ENCODE measurements at places on chromosomes 2 and 18.

GRCh38 chr18:48671561-48671945, 132.7 kb downstream of the CTIF start:
- DNase-seq = no peak

GRCh38 chr18:5060543-5060942, 136.5 kb downstream of the AKAIN1 start:
- DNase-seq = no peak

- no peak for DNase-seq
Observed at GRCh38 chr2:236128321-236128720, 39.9 kb downstream of the GBX2 start.

DNA sequence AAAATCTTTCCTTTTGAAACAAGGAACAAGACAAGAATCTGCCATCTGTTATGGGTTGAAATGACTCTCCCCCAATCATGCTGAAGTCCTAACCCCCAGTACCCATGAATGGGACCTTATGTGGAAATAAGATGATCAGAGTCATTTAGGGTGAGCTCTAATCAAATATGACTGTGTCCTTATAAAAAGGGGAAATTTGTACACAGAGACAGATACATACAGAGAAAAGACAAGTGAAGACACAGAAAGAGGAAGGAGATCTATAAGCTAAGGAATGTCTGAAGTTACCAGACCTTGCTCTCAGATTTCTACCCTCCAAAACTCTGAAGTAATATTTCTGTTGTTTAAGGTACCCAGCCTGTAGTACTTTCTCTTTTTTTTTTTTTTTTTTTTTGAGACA, 15.7 kb downstream of the TGFBRAP1 start:
- DNase-seq = no peak

- DNase-seq = no peak
Observed at GRCh38 chr2:77193858-77194448, 328.2 kb downstream of the LRRTM4 start.

GRCh38 chr18:39208729-39209128, 1643.1 kb upstream of the CELF4 start:
- no peak for DNase-seq

GRCh38 chr18:12359515-12359927, 17.5 kb downstream of the AFG3L2 start:
- DNase-seq = no peak

DNA sequence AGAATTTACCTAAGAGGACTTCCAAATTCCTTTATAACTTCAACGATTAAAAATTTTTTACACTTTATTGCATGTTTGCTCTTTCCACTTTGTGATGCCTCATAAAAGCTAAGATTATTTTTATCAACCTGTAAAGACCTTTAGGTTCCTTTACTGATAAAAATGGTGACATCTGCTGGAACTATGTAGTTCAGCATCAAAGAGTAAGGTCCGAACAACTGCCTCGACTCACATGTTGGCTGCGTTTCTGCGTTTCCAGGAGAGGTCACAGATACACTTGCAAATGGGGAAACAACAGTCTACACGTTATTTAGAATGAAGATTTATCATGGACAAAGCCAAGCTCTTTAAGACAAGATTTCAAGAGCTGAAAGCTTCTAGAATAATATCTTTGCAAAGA, 18.8 kb upstream of the TMX3 start:
- DNase-seq = no peak

DNA sequence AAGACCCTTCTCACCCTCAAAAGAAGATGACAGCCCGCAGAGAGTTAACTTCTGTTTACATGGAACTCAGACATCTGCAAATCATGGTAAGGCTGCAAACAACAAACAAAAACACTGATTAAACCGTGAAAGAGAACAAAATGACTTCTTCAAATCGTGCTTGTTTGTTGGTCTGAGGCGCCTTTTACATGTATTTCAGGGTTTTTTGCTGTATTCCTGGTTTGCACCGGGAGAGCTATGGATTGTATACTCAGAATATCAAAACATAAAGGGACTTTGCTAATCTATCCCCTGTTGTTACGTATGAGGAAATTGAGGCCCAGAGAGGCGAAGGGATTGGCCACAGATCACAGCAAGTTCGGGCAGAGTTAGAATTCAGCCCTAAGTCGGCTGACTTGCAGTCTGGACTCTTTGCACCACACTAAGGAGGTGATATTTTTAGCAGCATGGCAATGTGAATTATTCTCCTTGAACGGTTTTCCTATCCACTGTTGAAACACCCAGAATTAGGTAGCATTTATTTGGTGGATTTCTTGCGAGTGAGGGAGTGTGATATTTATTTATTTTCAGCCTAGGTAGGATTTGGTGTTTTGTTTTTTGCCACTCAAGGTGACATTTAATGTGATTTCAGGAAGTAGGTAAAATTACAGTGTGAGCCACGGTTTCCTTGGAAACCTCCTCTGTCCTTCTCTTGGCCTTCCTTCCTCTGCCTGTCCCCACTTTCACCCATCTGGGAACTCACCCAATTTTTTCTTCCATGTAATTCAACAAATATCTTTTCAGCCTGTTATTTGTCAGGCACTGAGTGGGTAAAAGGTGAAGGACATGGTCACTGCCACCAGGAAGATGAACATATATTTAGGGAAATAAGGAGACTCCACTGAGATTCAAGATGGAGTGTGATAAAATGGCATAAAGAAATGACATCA, 980 bp upstream of the PDE6D start:
- no peak for DNase-seq

GRCh38 chr18:44652722-44653121, 28.0 kb upstream of the SETBP1 start:
- DNase-seq = no peak

GRCh38 chr2:121831841-121832240, 76.4 kb downstream of the TSN start:
- DNase-seq = no peak

GRCh38 chr2:99811544-99811943, 321.7 kb upstream of the REV1 start:
- DNase-seq = no peak

GRCh38 chr2:216474925-216475670, 23.5 kb upstream of the RPL37A start:
- no peak for DNase-seq

- no peak for DNase-seq
Observed at GRCh38 chr2:167289651-167290410, 401.6 kb downstream of the XIRP2 start.

DNA sequence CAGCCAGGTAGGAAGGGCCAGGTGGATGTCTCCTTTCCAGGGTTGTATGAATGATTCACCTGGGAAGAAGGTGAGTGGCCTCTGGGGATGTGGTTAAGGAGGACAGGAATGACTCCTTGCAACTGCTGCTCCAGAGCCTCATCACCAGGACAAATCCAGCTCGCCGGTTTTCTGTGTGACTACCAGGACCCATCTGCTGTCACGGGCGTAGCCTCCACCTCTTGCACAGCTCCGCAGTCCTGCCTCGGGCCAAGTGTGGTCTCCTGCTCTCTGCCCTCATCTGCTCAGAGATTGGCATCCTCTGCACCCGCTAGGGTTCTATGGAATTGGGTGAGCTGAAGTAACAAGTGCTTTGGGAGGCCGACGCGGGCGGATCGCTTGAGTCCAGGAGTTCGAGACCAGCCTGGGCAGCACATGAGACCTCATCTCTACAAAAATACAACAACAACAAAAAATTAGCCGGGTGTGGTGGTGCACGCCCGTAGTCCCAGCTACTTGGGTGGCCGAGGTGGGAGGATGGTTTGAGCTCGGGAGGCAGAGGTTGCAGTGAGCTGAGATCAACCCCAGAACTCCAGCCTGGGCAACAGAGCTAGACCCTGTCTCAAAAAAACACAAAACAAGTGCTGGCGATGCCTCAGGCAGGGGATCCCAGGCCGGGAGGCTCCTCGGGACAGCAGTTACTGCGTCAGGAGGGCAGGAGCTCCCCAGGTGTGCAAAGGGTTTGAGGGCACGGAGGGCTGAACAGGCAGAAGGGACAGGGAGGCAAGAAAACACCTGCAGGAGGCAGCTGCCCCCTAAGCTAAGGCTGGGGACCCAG, 831 bp upstream of the D2HGDH start:
- no peak for DNase-seq

- DNase-seq = no peak
Observed at GRCh38 chr2:158197940-158198339, 96.3 kb downstream of the UPP2 start.

GRCh38 chr2:226726546-226726945, 73.1 kb downstream of the IRS1 start:
- no peak for DNase-seq
